ENCODE measurements at places on chromosomes 7 and 10. TPM values are rescaled to one million over a fixed set of nuclear protein-coding genes. Genes with fewer than 3 reads are reported as not detected.

The SLC26A5 gene
- total RNA-seq = 0.71 TPM

The RBM17 gene
- total RNA-seq = 86.9 TPM

The HOXA4 gene
- total RNA-seq = not detected

The ACBD5 gene
- total RNA-seq = 58.5 TPM

The EPHB6 gene
- total RNA-seq = 17.3 TPM

The PCDH15 gene
- total RNA-seq = 17.0 TPM

The SPOCK2 gene
- 28.6 TPM for total RNA-seq

The PPP1R17 gene
- total RNA-seq = 0.33 TPM

The PANK1 gene
- total RNA-seq = 18.6 TPM

The OR6B1 gene
- total RNA-seq = not detected

The CNNM1 gene
- total RNA-seq = 2.4 TPM

The VIM gene
- 1,950 TPM for total RNA-seq

The ZNF467 gene
- total RNA-seq = 4.6 TPM

The SRRM3 gene
- 20.2 TPM for total RNA-seq

The ENKUR gene
- 1.7 TPM for total RNA-seq

The CREB5 gene
- 40.2 TPM for total RNA-seq

The WDR86 gene
- 19.7 TPM for total RNA-seq

The TMEM196 gene
- 9.7 TPM for total RNA-seq

The DGKB gene
- total RNA-seq = 22.7 TPM

The ZCCHC24 gene
- total RNA-seq = 17.9 TPM

The GDF2 gene
- not detected for total RNA-seq

The ADAMTS14 gene
- total RNA-seq = 5.2 TPM

The DUSP5 gene
- 38.1 TPM for total RNA-seq

The ADIRF gene
- total RNA-seq = 10.1 TPM

The HTR5A gene
- 0.22 TPM for total RNA-seq

The TSPAN33 gene
- 6.5 TPM for total RNA-seq

The GNGT1 gene
- total RNA-seq = 20.3 TPM

The ACTL6B gene
- total RNA-seq = 14.7 TPM

The SPDYE5 gene
- total RNA-seq = 0.22 TPM

The SLC26A3 gene
- total RNA-seq = not detected

The SMO gene
- 53.9 TPM for total RNA-seq

The GRID2IP gene
- not detected for total RNA-seq

The LBX1 gene
- total RNA-seq = not detected

The GHRHR gene
- not detected for total RNA-seq

The TCAF2 gene
- total RNA-seq = 2.3 TPM

The FFAR4 gene
- not detected for total RNA-seq

The ZEB1 gene
- total RNA-seq = 168 TPM

The NEUROD6 gene
- total RNA-seq = 0.93 TPM

The SPDYE8 gene
- not detected for total RNA-seq

The CRHR2 gene
- 0.60 TPM for total RNA-seq

The PGAM2 gene
- total RNA-seq = 23.7 TPM

The CALHM1 gene
- not detected for total RNA-seq

The CTBP2 gene
- 121 TPM for total RNA-seq

The MRC1 gene
- 9.5 TPM for total RNA-seq

The MMP21 gene
- total RNA-seq = 1.2 TPM

The TFPI2 gene
- 57.5 TPM for total RNA-seq

The IGF2BP3 gene
- total RNA-seq = 37.9 TPM

The DNAJC2 gene
- 29.9 TPM for total RNA-seq

The PRF1 gene
- total RNA-seq = 0.71 TPM

The FANK1 gene
- total RNA-seq = 3.1 TPM

The LMBR1 gene
- 120 TPM for total RNA-seq

The RPEL1 gene
- total RNA-seq = not detected

The CALHM2 gene
- total RNA-seq = 12.4 TPM

The DEPP1 gene
- total RNA-seq = 40.9 TPM

The CASTOR2 gene
- total RNA-seq = 36.3 TPM

The BMI1 gene
- total RNA-seq = 114 TPM

The KCNK18 gene
- not detected for total RNA-seq
